T-helper 2 cell (primary cell): ENCODE measurements at places on chromosomes 12 and 14.

DNA sequence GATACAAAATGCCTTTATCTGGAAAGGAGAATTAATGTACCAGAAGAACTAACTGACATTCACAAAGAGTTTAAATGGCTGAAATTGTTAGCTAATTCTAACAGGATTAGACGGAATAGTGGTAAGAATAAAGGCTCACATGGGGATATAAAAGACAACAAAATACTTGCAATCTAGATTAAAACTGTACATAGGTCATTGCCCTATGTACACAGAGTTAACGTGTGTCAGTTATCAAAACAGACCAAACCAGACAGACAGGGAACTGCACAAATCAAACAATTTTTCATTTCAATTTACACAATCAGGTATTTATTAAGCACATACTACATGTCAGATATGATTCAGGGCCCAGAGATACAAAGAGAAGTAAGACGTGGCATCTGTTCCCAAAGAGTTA, 12.6 kb downstream of the TMTC1 start:
- DNase-seq, result no peak

- no peak for DNase-seq
Measured at GRCh38 chr12:109875572-109876131, 4.7 kb downstream of the GLTP start.

GRCh38 chr14:70640938-70641547, 673 bp upstream of the TTC9 start:
- no peak for DNase-seq

- DNase-seq, result no peak
Measured at GRCh38 chr12:16036073-16036472, 124.9 kb downstream of the DERA start.

GRCh38 chr14:65101631-65102440, 481 bp downstream of the MAX start:
- peak; percentile 7 for DNase-seq

DNA sequence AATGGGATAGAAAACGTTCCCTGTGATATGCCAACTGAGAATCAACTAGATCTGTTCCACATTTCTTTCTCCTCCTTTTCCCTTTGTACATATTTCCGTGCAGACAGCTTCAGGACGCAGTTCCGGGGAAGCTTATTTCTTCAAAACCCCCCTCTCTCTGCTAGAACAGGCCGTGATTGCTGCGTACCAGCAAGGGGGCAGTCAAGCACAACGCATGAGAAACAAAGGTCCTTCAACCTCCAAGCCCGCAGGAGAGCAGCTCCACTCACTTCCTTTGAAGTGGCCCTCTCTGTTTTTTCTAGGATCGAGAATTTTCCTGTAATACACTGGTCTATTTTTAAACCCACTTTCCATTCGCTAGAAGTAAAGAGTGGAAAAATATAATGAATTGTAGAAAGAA, 80.8 kb downstream of the ZNF664 start:
- no peak for DNase-seq

DNA sequence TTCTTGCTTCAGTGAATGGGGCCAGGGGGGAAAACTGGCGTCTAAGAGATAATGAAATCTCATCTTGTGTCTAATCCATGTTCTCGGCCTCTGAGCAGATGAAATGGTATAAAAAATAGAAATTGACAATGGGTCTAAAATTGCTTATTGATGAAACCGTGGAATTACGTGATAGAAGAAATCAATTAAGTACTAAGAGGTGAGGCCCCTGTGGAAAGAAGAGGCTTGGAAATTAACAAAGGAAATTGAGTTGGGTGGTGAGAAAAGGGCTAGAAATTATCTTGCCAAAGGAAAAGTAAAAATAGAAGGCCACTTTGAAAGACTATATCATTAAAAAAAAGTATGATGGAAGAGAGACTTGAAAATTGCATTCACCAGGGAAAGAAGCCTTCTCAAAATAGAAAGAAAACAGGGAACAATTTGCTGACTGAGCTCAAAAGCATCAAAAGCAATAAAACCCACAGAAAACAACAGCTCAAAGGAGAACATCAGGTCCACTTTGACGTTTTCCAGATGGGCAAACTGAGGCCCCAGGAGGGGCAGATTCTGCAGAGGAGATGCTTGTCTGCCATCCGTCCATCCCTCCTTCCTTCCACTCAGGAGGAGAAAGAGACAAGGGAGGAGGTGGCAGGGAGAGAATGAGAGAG, 226.1 kb upstream of the RTL1 start:
- DNase-seq, result no peak

DNA sequence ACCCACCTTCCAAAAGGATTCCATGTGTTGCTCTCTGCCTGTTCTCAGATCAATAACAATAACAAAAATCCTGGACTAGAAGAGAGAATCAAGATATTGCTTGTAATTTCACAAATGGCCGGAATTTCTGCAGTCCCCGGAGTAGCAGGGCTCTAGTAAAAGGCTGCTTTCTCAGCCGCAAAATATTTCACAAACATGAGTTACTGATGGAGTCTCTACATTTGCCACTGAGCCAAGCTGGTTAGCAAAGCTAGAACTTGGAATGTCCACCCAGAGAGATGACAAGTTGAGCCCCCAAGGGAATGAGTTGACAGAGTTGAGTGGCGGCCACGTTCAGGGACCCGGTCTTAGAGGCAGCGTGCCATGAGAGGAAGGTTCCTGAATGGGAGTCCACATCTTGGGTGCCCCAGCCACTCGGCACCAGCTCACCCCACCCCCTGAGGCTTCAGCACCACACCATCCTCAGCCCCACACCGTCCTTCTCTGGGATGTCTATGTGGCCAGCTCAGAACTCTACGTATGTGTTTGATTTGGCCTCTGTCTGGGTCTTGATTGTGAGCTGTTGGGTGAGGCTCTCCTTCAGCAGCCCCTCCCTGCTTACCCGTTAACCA, 15.9 kb downstream of the FBLN5 start:
- DNase-seq, result no peak
